ENCODE measurements at places on chromosomes 2 and 18. TPM values are rescaled to one million over a fixed set of nuclear protein-coding genes. Genes with fewer than 3 reads are reported as not detected.

The TACR1 gene
- total RNA-seq, result not detected

The NCKAP5 gene
- total RNA-seq, result not detected

The FNDC4 gene
- total RNA-seq, result 0.19 TPM

The B3GNT7 gene
- total RNA-seq, result 0.76 TPM

The SAG gene
- 0.02 TPM for total RNA-seq

The TTR gene
- total RNA-seq, result not detected

The CCDC102B gene
- total RNA-seq, result 3.3 TPM

The ASB18 gene
- not detected for total RNA-seq

The HAT1 gene
- 46.9 TPM for total RNA-seq

The PIAS2 gene
- 23.4 TPM for total RNA-seq

The RTP5 gene
- total RNA-seq, result 0.12 TPM
